Liver (tissue), 10 donors: ENCODE measurements at places on chromosomes 2 and 18.

GRCh38 chr2:112814278-112814677 lies 22.3 kb downstream of the IL1B start:
- DNase-seq: no peak

DNA sequence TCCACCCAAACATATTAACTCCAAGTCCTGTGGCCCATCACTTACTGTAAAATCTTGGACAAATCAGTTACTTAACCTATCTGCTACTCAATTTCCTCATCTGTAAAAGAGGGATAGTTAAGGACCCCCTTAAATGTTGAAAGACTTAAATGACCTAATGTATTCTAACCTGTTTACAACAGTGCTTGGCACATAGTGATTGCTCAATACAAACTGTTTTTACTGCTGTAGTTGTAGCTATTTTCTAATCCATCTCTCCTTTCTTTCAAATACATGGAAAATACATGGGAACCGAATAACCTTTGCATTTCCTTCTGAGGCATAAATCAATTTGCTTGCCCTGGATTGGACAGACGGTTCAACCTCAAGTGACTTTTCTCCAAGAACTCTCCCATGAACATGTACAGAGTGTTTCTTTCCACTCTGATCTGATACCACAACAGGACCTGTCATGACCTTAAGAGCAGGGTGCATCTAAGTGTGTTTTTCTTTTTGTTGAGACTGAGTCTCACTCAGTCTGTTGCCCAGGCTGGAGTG lies 2.7 kb downstream of the LNPK start:
- no peak for DNase-seq

DNA sequence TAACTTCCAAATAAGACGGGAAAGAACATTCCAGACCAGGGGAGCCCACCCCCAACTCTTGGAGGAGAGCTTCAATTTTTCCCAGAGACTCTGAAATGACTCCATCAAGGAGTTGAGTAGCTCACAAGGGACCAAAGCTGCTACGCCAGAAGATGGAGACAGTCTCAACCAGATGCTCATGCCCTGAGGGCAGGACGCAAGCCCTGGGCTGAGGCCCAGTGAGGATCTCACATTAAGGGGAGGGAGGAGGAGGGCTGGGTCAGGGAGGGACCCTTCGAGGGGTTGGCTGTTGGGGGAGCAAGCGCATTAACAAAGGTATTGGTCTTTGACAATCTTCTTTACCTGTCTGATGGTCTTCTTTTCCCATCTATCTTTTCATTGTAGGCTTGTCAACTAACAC lies 141.3 kb upstream of the SLC1A4 start:
- DNase-seq: no peak

GRCh38 chr2:102262216-102263129 lies 48.9 kb upstream of the IL1RL1 start:
- DNase-seq: no peak

GRCh38 chr2:66443186-66443978 lies 8.5 kb downstream of the MEIS1 start:
- no peak for DNase-seq

- DNase-seq: no peak
Measured at GRCh38 chr2:145638675-145639074, 1118.8 kb upstream of the ZEB2 start.

DNA sequence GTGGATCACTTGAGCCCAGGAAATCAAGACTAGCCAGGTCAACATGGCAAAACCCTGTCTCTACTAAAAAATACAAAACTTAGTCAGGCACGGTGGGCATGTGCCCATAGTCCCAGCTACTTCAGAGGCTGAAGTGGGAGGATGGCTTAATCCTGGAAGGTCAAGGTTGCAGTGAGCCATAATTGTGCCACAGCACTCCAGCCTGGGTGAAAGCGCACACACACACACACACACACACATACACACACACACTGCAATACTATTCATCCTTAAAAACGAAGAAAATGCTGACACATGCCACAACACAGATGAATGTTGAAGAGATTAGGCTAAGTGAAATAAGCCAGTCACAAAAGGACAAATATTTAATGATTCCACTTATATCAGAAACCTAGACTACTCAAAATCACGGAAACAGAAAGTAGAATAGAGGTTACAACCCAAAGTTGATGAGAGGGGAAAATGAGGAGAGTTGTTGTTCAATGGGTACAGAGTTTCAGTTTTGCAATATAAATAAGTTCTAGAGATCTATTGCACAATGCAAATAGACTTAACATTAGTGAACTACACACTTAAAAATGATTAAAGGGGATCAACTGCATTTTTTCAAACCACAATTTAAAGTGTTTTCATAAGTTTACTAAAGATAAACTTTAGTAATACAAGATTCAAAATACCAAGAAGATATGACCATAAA lies 114.5 kb downstream of the USP34 start:
- no peak for DNase-seq

DNA sequence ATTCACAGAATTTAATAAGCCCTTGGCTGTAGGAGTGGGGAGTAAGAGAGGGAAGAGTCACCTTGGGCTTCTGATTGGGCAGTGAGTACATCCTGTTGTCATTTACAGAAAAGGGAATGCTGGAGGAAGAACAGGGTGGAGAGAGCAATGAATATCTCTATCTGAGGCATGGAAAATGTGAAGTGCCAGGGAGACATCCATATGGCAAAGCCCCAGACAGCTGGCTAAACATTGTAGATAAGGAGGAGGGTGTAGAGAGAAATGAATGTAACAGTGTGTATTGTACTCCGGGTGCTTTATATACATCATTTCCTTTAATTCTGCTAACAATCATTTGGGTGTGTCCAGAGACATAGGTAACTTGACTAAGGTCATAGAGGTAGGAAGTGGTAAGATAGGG lies 103.5 kb downstream of the UPP2 start:
- DNase-seq: no peak
